ENCODE measurements at places on chromosomes 1 and 21.

DNA sequence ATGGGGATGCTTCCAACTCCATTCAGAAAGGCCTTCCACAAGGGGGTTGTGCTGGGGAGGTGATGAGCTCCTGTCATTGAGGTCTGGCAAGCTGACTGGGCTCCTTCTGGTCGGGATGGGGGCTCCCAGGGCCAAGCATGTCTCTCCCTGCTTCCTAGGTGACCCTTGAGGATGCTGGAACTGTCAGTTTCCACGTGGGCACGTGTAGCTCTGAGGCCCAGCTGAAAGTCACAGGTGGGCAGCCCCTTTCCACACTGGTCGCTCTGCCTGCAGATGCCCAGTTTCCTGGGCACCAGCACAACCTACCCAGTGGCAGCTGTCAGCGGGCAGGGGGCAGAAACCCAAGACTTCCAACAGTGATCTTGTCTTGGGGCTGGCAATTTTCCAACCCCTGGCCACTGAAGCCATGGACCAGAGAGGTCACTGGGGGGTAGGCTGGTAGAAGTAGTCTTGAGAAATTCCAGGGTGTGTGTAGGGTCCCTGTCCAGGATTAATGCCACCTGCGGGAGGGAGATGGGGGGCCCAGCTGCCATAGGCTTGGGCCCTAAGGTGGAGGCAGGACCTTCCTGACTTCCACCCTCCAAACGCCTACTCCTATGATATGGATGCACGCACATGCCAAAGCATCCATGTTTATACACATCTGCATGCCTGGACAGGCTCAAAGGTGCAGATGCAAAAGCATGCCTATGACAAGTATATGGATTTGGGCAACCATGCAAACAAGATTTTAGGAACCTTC is 97.1 kb downstream of the TRIM11 start:
- DNase-seq: no peak

DNA sequence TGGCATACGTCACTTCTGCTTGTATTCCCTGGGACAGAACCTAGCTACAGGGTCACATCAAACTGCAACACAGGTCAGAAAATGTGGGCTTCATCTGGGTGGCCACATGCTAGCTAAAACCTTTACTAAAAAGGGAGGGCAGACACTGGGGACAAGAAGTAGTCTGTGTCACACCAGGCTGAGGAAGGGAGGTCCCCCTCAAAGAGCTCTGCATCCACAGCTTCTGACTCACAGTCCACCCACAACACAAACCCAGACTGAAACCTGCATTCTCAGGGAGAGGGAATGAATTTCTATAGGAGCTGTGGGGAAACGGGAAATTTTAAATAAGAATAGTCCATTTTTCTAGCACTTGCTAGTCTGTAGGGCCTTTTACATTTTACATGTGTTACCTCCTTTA is 16.2 kb downstream of the OLIG2 start:
- DNase-seq: no peak

DNA sequence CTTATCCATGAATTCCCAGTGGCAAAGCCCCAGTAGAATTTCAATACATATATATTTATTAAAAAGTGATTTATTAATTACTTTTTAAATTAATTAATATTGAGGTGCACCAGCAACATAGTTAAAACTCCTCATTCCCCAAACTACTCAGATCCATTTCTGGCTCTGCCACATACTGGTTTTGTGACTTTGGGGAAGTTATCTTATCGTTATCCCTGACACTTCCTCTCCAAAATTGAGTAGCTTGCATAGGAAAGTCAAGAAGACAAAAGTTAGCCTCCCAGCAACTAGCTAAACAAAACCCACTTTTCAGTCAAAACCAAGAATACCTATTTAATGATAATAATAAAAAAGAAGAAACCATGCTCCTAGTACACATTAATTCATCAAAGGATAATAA is 35.9 kb downstream of the TCP10L start:
- DNase-seq: no peak

- no peak for DNase-seq
Measured at GRCh38 chr1:8586438-8586837, 231.0 kb downstream of the RERE start.

DNA sequence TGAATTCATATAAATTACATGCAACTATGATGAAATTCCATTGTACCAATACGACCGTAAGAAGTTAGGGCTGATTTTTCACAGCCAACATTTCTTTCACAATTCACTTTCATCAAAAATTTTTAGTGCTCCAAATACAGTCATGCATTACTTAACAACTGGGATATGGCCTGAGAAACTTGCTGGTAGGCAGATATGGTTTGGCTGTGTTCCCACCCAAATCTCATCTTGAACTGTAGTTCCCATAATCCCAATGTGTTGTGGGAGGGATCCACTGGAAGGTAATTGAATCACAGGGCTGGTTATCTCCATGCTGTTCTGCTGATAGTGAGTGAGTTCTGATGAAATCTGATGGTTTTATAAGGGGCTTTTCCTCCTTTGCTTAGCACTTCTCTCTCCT is 244.4 kb downstream of the AKT3 start:
- DNase-seq: no peak

DNA sequence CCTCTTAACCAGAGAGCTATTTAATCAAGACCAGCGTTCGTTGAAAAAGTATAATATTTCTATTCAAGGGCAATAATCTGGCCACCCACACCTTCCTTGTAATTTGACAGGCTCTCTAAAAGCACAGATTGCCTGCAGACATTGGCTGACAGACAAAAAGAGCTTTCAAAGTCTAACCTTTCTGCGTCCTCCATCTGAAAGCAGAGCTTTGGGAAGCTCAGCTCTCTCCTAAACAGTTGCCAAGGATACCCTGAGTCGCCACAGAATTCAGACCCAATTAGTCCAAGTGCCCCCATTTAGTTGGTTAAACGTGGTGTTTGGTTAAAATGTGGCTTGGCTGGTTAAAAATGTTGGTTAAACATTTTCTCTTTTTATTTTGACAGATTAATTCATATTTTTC is 33.7 kb upstream of the PLA2G2C start:
- no peak for DNase-seq

DNA sequence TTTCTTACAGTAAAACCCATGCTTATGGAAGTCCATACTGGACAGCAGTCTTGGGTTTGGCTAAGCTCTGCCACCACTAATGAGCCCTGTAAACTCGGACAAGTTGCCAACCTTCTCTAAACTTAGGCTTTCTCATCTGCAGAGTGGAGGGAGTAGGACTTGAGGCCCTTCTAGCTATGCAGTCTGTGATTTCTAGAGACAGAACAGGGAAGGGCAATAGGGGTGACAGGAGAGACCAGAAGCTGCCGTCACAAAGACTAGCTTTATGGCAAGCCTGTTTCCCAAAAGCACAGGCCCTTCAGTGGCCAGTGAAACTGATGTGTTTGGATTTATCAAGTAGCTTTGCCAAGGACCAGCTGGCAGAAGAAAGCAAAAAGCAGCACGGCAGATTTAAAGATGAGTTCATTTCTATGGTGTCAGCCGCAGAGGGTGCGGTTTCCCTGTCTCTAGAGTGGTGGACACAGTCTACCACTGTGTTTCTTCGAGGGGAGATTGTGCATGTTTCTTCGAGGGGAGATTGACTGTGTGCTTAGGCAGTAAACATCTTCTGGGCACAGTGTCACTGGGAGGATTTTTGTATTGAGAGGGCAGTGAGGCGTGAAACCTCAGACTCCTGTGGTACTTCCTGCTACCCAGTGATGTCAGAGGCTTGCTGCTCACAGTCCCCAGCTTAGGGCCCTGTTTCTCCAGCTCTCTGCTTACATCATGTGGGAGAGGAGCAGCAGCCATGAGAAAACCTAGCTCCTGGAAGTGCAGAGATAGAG is 119.0 kb downstream of the ROR1 start:
- DNase-seq: peak; percentile 57

- DNase-seq: no peak
Measured at GRCh38 chr1:223410036-223410435, 16.8 kb downstream of the CCDC185 start.

DNA sequence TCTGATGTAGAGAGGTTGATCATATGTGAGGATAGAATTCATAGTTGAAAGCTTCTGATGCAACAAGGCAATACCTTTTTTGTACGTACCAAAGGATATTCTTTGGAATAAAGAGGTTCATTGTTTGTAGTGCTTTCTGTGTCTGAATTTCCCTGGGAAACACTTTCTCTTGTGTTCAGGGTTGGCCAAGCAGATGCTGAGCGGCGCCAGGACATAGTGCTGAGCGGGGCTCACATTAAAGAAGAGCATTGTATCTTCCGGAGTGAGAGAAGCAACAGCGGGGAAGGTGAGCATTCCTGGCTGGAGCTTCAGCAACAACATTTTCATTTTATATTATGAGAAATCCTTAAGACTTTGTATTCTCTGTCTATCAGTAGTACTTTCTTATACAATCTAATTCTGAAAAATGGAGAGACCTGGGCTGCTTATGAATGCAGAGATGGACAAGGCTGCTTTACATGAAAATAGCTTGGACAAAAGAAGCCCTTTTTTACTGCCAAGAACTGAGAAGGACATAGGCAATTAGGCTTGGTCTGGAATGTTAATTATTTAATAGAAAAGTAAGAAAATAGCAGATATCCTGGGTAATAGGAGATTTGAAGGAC is 85.2 kb downstream of the KIF1B start:
- DNase-seq: no peak

DNA sequence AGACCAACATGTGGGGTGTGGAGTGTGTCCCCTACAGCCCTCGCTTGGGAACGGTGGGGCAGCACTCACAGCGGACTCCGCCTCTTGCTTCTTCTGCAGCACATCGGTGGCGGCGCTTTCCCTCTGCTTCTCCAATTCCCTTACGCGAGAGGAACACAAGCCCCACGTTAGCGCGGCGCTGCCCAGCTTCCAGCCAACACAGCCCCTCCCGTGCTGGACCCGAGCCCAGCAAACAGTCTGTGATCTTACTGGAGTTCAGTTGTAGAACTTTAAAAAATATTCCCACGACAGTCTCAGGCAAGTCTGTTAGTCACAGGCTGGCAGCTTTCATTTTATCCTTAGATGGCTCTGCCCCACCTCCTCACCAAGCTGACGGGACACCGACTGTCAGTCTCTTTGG is 13.6 kb downstream of the THAP3 start:
- peak; percentile 86 for DNase-seq
